ENCODE measurements at places on chromosomes 16 and 17.
A peak's percentile ranks its signal among the peaks of the same experiment; 100 is the strongest.

- DNase-seq = no peak
Measured at GRCh38 chr16:68658341-68658973, 13.3 kb downstream of the CDH3 start.

- no peak for DNase-seq
Measured at GRCh38 chr16:78962457-78962929, 638.0 kb downstream of the MAF start.

DNA sequence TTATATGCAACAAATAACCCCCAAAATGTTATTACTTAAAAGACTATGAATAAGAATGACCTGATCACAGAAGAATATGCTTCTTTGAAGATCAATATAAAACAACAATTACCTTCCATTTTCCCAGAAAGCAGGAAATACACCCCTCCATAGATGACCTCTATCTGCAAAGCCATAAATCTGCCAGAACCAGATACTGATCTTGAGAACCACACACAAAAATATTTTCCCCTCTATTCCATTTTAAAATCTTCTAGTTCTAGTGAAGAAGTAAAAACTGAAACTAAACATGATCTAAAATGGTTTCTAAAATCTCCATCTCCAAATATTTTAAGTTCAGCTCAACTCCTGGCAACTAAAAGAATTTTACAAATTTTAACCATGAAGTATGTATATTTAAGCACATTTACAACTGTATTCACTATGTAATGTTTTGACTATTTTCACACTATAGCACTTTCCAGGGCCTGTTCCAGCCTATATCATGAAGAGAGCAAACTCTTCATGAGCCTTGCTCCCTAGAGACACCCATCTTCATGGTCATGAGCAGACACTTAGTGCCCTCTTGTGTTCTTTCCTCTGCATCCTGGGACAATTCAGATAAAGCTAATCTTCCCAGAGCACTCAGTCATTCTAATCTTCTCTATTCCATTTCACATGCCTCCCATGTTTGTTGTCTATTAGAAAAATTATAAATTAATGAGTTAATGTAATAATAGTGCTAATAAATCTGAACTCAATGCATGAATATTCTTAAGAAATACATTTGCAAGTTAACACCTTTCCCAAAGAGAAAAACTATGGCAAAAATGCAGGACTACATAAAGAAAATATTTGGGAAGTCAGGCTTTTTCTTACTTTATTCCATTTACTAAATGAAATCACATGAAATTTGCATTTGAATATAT, 87.0 kb downstream of the HELZ start:
- DNase-seq = no peak

- DNase-seq = no peak
Measured at GRCh38 chr16:8204769-8205168, 385.5 kb downstream of the TMEM114 start.

DNA sequence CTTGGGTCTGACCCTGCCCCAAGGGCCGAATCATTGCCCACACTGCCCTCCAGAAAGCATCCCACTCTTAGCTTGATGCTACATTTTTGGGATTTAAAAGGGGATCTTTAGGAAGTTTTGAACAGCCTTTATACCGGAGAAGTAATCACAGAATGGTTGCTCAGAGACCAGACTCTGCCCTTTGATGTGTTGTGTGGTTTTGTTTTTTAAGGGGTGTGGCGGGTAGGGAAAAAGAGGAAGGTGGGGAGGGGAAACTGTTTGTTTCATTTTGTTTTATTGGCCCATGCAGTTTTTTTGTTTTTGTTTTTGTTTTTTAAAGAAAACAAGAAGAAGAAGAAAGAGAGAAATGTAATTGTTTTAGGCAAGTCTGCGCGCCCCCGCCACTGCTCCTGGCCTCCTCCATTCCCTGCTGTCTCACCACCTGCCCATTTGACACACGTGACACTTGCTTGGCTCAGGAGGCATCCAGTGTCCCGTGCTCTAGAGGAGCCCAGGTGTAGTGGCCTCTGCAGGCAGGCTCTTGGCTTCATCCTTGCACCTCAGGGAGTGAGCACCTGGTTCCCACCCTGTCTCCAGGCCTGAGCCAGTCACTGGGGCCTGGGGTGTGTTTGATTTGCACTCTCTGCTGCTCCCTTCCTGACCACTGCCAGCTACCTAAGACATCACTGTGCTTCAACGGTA, 35.7 kb downstream of the GNAO1 start:
- DNase-seq = no peak

DNA sequence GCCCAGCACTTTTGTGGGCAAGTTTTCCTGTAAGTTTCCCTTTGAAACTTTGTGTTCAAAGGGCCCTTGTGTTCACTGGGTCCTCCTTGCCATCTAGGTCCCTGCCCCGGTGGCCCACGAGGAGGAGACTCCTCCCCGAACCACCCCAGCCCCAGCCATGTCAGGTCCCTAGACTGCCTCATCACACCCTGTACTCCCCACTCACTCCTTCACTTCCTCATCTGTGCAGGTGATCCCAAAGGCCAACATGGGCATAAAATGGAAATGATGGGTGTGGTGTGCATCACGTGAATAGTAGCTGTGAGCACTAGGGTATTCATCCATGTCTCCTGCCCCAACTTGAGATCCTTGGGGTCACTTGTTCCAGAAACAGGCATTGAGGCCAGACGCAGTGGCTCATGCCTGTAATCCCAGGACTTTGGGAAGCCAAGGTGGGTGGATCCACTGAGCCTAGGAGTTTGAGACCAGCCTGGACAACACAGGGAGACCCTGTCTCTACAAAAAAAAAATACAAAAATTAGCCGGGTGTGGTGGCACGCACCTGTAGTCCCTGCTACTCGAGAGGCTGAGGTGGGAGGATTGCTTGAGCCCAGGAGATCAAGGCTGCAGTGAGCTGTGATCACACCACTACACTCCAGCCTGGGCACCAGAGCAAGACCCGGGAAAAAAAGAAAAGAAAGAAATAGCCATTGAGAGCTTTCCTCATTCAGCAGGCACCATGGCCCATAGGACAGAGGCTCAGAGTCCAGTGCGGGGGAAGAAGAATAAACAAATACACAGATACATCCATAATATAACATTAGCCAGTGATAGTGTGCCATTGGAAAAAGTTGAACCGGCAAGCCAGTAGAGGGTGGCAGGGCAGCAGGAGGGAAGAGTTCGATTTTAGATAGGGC, 74.5 kb downstream of the KATNIP start:
- no peak for DNase-seq

GRCh38 chr17:81486199-81486810, 26.3 kb downstream of the ACTG1 start:
- DNase-seq = no peak

- no peak for DNase-seq
Measured at GRCh38 chr16:85536073-85536410, 77.1 kb upstream of the GSE1 start.

DNA sequence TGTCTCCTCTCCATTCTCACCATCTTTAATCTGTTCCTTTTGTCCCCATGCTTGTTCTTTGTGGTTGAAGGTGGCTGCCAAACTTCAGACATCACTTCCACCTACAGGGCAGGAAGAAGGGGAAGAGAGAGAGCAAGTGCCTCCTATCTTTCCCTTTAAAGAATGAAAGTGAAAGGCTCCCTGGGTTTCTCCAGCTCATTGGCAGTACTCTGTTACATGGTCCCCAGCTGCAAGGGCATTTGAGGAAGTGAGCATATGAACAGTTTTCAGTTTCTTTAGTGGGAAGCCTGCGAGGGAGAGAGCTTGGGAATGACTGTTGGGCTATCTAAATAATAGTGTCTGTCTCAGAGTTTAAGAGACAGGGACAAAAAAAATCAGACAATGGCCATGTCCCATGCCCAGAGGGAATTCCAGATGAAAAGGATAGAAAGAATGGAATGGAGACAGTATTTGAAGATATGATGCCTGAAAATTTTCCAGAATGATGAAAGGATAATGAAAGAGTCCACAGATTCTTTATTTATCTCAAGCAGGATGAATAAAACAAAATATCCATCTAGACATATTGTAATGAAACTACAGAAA, 159.9 kb downstream of the LGALS9B start:
- DNase-seq = no peak

DNA sequence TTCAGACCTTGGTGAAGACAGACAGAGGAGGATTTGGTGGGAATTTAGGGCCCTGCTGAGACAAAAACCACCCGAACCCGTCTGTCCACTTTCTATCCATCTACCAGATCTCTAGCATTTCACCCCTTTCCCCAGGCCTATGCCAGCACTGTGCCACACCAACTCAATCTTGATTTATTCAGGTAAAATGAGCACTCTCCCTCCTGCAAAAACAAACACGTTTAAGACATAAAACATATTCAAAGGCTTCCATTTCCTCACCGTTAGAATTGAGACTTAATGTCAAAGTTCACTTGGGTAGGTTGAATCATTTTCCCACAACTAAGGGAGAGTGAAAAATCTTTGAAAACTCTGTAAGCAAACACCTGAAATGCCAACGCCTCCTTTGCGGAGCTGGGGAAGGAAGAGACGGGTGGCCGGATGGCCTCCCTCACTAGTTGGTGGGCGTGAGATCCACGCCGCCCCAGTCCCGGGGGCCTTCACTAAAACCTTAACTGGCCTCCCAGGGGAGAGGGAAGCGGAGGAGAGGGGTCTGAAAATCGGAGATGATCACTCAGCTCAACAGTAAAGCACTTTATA, 862 bp downstream of the DCAKD start:
- DNase-seq = no peak

- no peak for DNase-seq
Measured at GRCh38 chr16:23428351-23428750, 24.6 kb downstream of the COG7 start.

- DNase-seq = no peak
Measured at GRCh38 chr17:55521186-55521585, 9.9 kb upstream of the SMIM36 start.

DNA sequence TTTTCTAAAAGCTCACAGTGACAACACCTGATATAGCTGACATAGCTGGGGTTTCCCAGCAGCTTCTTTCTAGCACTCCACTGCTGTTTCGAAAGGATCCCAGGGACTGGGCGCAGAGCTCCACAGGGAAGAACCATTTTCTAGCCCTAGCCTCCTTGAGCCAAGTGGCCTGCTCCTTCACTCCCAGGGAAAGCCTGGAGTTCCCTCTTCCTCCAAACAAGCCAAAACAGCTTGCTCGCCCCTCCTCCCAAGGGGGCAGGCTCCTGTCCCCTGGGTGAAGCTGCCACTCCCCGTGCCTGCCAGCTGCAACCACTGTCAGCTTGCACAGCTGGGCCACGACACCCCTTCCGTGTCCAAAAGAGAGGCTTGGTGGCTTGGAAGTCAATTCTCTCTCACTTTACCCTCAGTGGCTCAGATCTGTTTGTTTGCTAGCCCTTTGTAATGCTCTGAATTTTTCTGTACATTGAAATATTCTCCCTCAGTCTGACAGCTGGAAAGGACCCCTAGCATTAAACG, 59.8 kb downstream of the CYTH1 start:
- DNase-seq = no peak

GRCh38 chr17:74304184-74304583, 21.8 kb upstream of the KIF19 start:
- no peak for DNase-seq

GRCh38 chr17:72926171-72926570, 166.3 kb downstream of the SLC39A11 start:
- no peak for DNase-seq

- DNase-seq = peak; percentile 33
Measured at GRCh38 chr16:79261944-79262552, 338.5 kb downstream of the MAF start.

GRCh38 chr17:50129353-50129727, 620 bp downstream of the SAMD14 start:
- DNase-seq = no peak

DNA sequence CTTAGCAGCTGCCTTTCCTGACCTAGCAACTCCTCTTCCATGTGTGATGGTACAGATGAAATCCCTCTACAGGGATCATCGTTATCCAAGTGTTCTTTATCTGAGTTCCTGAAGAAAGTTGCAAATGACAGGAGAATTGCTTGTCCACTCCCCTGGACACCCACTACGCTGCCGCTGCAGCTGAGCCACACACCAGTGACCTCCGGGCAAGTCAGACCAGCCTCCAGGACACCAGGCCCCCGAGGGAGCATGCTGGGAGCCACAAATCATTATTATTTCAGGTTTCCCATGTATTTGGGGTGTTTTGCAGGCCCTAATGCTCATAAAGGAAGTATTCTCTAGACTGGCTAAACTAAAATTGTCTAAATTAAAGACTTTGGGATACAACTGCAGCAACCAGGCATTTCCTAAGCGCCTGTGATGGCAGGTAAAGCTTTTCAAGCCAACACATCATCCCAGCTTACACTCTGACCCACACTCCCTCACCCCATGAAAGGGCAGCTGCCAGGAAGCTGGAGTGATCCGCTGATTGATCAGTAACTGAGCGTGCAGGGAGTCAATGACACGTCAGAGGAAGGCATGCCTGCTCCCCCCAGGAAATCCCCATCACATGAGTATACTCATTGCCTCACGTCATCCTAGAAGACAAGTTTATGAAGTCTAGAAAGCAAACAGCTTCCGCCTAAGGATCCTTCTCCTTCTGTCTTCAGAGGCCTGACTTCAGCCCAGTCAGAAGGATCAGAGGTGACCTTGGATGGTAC, 14.4 kb downstream of the FA2H start:
- DNase-seq = peak; percentile 47

- peak; percentile 56 for DNase-seq
Measured at GRCh38 chr16:48525201-48526057, 84.6 kb downstream of the N4BP1 start.

GRCh38 chr16:31712064-31712540, 161.5 kb upstream of the ZNF267 start:
- no peak for DNase-seq

DNA sequence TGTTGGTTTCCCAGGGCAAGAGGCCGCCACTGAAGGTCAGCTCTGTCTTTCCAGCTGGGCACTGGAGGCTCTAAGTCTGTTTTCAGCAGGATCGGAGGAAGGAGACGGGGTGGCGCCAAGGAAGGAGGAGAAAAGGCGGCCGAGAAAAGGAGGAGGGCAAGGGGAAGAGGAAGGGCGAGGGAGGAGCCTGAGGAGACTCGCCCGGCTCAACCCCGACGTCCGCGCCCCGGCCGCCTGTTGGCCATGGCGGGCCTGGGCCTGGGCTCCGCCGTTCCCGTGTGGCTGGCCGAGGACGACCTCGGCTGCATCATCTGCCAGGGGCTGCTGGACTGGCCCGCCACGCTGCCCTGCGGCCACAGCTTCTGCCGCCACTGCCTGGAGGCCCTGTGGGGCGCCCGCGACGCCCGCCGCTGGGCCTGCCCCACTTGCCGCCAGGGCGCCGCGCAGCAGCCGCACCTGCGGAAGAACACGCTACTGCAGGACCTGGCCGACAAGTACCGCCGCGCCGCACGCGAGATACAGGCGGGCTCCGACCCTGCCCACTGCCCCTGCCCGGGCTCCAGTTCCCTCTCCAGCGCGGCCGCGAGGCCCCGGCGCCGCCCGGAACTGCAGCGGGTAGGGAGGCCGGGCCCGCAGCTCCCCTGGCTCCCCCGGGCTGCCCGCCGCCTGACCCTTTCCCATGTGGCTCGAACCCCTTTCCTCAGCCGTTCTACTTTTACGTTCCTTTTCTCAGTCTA, at the start of gene RNF135:
TSS of gene RNF135 (plus strand) at position 209 of the 737 bp plus-strand sequence. CDS start at position 244, 35 bp downstream.
- peak; percentile 93 for DNase-seq

GRCh38 chr17:74152591-74153455, 50.7 kb upstream of the RPL38 start:
- no peak for DNase-seq

DNA sequence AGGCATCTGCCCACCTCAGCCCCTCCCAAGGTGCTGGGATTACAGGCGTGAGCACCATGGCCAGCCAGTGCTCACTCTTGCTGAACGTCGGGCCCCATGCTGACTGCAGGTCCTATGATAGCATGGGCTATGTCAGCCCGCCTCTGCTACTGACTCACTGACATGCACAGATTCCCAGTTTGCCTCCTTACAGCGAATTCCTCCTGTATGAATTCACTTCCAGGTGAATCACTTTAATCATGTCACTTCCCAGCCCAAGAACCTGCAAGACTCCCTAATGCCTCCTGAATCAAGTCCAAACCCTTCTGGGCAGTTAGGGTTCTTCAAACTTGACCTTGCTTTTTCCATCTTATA, 16.1 kb upstream of the UBTF start:
- DNase-seq = no peak
